Stimulated activated CD8-positive, alpha-beta memory T cell treated with anti-CD3 and anti-CD28 coated beads, Interleukin-2, amount 100 ng/mL, for 1 hour (primary cell): ENCODE measurements at places on chromosomes 1 and 21.

DNA sequence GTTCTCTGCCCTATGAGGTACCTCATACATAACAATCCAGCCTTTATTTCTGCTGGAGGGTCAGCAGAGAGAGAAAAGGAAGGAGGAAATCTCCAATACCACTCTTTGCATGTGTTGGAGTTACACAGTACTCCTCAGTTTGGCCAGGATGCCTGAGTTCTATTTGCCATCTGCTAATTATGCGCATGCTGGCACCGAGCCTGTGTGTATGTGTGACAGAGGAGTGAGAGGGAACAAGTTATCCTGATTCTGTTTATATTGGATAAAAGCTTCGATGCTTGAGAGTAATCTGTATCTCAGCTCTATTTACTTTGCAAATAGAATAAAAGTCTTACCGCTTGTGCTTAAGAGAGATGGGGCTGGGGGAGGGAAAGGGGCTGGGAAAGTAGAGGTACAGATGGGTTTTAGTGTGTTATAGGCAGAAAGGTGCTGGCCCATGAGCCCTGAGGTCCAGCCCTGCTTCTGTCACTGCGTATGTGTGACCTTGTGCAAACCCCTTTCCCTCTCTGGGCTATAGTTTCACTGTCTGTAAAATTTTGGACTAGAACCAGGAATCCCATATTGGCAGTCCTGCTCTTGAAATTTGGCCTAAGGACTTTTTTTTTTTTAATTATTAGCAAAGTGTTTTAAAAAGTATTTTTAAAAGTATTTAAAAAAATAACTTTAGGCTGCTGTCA is 54.5 kb upstream of the PLXNA2 start:
- no peak for DNase-seq

GRCh38 chr1:179831852-179832699 is 45.5 kb downstream of the TOR1AIP2 start:
- no peak for DNase-seq

GRCh38 chr1:98221923-98222322 is 301.1 kb upstream of the DPYD start:
- no peak for DNase-seq

GRCh38 chr1:202577381-202577780 is 132.9 kb downstream of the SYT2 start:
- no peak for DNase-seq

GRCh38 chr1:185159966-185160365 is 3.0 kb downstream of the SWT1 start:
- no peak for DNase-seq

DNA sequence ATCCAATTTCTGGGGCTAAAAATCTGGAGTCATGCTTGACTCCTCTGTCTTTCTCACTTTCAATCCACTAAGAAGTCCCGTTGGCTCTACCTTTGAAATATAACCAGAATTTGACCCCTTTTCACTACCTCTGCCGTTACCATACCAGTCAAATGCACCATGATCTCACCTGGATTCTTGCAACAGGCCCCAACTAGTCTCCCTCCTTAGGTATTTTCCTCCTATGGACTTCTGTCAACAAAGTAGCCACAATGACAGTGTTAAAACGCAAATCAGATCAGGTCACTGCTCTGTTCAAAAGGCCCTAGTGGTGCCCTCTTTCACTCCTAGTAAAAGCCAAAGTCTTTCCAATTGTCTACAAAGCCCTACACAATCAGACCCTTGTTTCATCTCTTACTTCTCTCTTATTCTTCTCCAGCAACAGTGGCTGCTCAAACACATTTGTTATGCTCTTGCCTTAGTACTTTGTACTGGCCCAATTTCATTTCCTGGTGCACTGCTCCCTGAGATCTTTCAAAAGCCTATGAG is 35.7 kb upstream of the AGL start:
- DNase-seq = no peak

DNA sequence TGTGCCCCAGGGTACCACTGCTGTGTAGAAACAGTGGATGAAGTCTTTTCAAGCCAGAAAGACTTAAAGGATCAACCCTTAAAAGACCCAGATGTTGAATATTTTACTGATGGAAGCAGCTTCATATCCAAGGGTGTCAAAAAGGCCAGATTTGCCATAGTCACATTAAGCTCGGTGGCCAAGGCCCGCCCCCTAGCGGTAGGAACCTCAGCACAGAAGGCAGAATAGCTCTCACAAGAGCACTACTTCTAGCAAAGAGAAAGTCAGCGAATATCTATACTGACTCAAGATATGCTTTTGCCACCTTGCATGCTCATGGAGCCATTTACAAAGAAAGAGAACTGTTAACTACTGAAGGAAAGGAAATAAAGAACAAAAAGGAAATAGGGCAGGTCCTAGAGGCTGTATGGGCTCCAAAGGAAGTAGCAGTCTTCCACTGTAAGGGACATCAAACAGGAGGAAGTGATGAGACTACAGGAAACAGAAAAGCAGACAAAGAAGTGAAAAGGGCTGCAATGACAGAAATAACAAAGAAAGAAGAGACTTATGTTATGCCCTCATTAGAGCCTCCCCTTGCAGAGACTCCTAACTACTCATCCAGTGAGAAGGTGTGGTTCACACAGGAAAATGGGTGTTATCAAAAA is 90.5 kb downstream of the LIPI start:
- DNase-seq = no peak

DNA sequence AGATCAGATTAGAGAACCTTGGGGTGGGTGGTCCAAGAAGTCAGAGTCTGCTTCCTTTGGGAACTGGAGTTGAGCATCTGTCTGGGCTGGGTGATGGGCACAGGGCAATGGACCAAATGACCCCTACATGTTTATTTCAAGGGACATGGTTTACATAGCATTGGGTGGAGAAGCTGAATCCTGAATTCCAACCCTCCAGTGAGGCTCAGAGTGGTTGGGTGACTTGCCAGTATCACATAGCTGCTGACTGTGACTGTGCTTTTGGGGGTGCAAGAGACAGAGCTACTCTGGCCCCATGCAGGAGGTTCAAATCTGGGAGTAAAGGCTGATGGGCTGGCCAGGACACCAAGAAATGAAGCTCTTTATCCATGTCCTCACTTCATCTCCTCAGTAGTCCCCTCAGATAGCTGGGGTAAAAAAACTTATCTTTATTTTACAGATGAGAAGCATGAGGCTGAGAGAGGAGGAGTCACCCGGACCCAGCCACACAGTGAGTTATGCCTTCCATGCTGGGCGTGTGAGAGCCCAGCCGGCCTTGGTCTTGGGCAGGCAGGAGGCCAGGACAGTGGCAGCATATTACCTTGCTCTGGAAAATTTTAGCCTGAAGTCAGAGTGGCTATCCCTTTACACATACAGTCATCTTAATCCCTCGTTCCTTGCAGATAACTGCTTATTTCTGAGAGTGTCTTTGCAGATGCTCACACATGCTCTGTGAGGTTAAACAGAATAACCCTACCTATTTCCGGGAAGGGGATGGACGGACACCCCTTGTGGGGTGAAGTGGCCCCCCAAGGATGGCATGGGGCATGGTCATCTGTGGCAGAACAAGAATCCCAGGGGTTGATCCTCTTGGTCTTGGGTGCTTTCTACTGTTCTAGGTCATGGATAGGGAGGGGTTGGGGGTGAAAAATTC is 2.8 kb upstream of the SERINC2 start:
- DNase-seq = no peak

GRCh38 chr1:182644886-182645285 is 39.5 kb downstream of the RGS8 start:
- DNase-seq = no peak

DNA sequence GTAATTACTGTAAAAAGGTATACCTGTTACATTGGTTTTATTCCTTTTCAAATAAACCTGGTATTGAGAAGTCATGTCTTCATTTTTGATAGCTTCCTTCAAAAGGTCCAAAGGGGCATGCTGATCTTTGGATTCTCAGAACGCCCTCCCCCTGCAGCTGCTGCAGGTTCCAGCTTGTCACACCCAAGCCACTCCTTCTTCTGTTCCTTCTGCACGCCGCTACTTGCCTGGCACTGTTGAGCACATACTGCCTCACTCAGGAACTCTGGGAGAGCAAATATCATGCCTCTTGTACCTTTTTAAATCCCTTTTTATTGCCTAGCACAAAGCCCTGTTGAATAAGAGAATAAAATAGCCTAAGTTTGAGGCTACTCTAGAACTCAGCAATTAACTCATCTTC is 136.9 kb downstream of the BARHL2 start:
- no peak for DNase-seq

GRCh38 chr1:53114581-53115400 is 27.6 kb downstream of the SLC1A7 start:
- no peak for DNase-seq

- no peak for DNase-seq
These were observed 4.1 kb downstream of the WARS2 start for GRCh38 chr1:119136401-119136800.

- no peak for DNase-seq
These were observed 20.9 kb upstream of the DYNLT5 start for GRCh38 chr1:66731170-66731865.
